ENCODE measurements at places on chromosomes 12 and 14.

- peak; percentile 59 for DNase-seq
Measured at GRCh38 chr12:123050331-123050831, 69.9 kb downstream of the ARL6IP4 start.

- no peak for DNase-seq
Measured at GRCh38 chr12:130981074-130981742, 27.5 kb downstream of the ADGRD1 start.

DNA sequence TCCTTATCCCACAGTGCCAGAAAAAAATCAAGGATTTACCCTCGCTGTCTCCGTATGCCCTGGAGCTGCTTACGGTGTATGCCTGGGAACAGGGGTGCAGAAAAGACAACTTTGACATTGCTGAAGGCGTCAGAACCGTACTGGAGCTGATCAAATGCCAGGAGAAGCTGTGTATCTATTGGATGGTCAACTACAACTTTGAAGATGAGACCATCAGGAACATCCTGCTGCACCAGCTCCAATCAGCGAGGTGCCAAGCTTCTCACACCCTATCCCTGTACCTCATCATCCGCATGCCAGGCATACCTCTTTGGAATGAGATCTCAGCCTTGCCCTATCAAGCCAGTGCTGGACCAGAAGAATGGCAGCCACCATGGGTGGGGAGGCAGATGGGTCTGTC, 19.2 kb downstream of the OAS2 start:
- DNase-seq, result no peak

- no peak for DNase-seq
Measured at GRCh38 chr14:96917442-96917963, 120.3 kb downstream of the VRK1 start.

GRCh38 chr14:87992346-87992717, 650 bp downstream of the GALC start:
- DNase-seq, result no peak

GRCh38 chr14:38553586-38553985, 297.7 kb upstream of the CLEC14A start:
- DNase-seq, result no peak

DNA sequence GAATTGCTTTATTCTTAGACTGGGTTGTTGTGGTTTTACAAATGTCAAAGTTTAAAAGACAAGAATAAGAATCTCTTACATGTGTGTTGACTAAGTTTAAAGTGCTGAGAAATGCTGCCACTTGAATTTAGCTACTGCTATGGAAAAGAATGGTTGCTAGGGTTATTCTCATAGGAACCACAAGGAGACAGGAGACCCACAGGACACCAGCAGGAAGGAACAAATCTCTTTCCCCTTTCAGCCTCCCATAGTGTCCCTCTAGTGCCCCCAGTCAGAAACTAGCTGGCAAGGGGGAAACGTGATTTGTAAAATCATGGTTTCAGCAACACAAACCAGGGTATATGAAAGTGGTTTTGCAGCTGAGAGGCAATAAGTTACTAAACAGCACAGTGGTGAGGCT, 102.7 kb downstream of the ST8SIA1 start:
- no peak for DNase-seq

- no peak for DNase-seq
Measured at GRCh38 chr12:67426067-67426466, 156.9 kb downstream of the CAND1 start.

DNA sequence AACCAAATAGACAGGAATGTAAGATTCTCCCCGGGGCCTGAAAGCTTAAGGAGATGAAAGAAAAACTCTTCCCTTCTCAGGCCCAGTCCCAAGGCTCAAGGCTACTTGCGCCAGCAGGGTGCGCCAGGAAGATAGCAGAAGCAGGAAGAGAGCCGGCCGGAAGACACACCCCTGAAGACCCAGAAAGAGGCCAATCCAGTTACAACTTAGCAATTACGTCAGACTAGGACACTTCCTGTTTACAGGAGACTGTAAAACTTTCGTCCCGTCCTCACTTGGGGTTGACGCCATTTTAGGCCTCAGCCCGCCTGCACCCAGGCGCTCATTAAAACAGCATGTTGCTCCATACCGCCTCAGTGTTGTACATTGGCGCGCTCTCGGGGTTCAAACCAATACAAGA, 9.4 kb downstream of the COX16 start:
- no peak for DNase-seq

- DNase-seq, result peak; percentile 41
Measured at GRCh38 chr12:121110211-121110940, 22.3 kb upstream of the P2RX7 start.
